Uterus (tissue), 4 donors: ENCODE measurements at places on chromosomes 13 and 19. TPM values are rescaled to one million over a fixed set of nuclear protein-coding genes. Genes with fewer than 3 reads are reported as not detected.

GRCh38 chr13:44719857-44720671 lies 143.9 kb upstream of the TSC22D1 start:
- H3K4me3 ChIP-seq = no peak overlapping the region
- H3K27ac ChIP-seq = peak overlapping the region; percentile 41
- H3K36me3 ChIP-seq = no peaks in the 10 kb centered on the region
- DNase-seq = no peak
- no peaks in the 10 kb centered on the region for H3K27me3 ChIP-seq
- no peaks in the 10 kb centered on the region for H3K4me1 ChIP-seq

Gene GRWD1
- total RNA-seq = 33.2 TPM

GRCh38 chr19:16594681-16595091 lies 22.5 kb upstream of the SLC35E1 start:
- H3K27me3 ChIP-seq = no peaks in the 10 kb centered on the region
- H3K27ac ChIP-seq = no peak overlapping the region
- H3K4me3 ChIP-seq = no peak overlapping the region
- H3K36me3 ChIP-seq = no peaks in the 10 kb centered on the region
- no peak for DNase-seq

Gene SELENOV
- not detected for total RNA-seq
